D721Med (cell line): ENCODE measurements at places on chromosomes 13 and 19.

- DNase-seq = no peak
These were observed 1503.1 kb downstream of the PCDH9 start for GRCh38 chr13:65727070-65727469.

DNA sequence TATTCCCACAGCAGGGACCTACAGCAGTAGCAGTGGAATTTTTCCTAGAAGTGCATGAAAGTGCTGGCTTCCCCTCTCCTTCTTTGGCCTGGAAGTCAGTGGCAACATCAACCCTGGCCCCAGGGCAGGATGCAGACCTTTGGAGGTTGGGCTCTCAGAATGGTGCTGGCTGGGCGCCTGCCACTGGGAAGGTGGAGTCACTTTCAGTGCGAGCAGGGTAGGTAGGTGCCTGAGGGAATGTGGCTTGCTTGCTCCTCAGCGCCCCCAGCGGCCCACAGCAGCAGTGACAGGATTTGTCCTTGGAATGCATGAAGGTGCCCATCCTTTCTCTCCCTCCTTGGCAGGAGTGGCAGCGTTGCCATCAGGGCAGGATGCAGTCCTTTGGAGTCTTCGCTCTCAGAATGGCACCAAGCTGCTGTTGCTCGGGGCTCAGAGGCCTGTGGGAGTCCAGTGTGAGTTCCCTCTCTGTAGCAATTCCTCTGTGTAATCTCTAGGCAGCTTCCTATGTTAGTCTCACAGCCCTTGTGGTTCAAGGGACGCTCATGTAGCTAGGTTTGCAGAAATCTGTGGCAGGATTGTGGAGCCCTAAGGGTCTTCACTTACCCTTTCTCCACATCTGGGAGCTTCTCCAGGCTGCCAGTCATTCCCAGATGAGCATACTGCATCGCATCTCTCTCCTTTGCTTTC, 354.4 kb upstream of the DACH1 start:
- DNase-seq = no peak

GRCh38 chr19:49543032-49543431, 15.2 kb downstream of the RCN3 start:
- no peak for DNase-seq

GRCh38 chr19:27906081-27906480, 1306.9 kb downstream of the UQCRFS1 start:
- DNase-seq = no peak

DNA sequence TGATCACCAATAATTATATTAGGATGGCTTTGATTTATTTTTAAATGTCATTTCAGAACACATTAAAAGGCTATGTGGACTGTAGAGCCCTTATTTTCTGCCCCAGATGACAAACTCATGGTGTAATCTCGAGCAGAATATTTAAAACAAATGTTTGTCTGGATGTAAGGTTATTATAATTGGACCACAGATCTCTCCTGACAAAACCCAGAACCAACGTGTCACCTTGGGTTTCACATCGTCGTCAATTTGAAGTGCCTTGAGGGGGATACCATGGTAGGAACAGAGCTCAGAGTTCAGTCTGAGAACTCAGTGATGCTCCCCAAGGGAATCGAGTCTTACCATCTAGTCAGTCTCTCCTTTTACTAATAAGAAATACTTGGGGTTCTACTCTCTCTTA, 2.8 kb downstream of the SACS start:
- no peak for DNase-seq

DNA sequence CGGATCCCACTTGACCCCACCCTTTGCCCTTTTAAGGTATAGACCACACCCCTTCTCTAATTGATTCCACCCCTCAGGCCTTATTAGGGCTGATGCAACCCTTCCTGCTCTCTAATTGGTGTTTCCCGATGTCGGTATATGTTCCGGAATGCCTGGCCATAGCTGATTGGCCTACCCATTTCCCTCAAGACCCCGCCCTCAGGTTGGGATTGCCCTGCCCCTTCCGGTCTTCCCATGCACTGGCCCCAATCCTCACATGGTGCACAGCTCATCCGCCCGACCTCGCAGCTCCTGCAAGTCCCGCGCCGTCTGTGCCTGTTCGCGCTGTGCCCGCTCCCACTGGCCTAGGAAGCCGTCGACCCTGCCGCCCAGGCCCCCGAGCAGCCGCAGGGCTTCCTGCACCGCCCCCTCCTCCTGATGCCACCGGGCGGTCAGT, 18.1 kb downstream of the TSKS start:
- DNase-seq = no peak

DNA sequence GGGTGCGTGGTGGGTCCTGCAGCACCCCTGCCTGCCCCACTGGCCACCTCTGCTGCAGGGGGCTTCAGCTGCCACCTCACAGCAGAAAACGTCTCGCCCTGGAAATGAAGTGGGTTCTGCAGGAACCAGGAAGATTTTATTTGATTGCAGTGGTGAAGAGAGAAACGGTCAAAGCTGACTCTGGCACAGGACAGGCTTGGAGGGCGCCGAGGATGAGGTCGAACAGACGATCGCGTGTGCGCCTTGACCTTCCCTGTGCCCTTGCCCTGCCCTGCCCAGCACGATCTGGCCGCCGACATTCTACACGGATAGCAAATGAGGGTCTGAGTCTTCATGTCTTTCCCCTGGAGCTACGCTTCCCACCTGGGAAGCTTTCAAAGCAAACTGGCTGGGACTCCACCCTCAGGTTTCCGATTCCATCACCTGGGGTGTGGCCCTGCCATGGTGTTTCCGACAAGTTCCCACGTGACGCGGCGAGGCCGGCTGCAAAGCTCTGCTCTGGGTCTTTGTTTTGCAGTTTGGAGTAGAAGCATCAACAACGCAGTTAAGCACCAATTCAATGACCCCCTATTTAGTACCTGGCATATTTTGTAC, 50.3 kb upstream of the TUBGCP3 start:
- DNase-seq = no peak

- DNase-seq = no peak
These were observed 171.9 kb downstream of the KLF5 start for GRCh38 chr13:73230716-73231115.

DNA sequence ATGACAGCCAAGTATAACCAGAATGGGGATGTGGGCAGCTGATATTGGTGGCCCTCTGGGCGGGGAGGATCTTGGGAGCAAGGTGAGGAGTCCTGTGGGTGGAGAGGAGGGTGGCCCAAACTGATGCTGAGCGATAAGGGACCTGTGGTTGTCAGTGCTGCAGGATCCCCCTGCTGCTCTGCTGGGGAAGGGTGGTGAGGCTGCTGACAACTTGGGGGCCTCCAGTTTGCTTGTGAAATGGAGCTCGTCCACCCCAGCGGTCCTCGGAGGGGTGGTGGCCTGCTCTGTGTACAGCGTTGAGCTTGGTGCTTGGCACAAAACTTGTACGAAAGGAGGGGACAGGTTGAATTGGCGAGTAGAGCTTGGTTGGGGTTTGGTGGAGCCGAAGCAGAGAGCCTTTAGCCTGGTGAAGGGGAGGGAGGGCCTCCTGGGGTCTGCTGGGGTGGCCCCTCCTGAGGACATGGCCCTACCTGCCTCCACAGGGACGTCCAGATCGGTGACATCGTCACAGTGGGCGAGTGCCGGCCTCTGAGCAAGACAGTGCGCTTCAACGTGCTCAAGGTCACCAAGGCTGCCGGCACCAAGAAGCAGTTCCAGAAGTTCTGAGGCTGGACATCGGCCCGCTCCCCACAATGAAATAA, 2.9 kb downstream of the RPS11 start:
- DNase-seq = no peak

GRCh38 chr19:6038634-6039405, 60.9 kb upstream of the RANBP3 start:
- no peak for DNase-seq

- DNase-seq = no peak
These were observed 6.9 kb downstream of the PKN1 start for GRCh38 chr19:14440049-14440448.

DNA sequence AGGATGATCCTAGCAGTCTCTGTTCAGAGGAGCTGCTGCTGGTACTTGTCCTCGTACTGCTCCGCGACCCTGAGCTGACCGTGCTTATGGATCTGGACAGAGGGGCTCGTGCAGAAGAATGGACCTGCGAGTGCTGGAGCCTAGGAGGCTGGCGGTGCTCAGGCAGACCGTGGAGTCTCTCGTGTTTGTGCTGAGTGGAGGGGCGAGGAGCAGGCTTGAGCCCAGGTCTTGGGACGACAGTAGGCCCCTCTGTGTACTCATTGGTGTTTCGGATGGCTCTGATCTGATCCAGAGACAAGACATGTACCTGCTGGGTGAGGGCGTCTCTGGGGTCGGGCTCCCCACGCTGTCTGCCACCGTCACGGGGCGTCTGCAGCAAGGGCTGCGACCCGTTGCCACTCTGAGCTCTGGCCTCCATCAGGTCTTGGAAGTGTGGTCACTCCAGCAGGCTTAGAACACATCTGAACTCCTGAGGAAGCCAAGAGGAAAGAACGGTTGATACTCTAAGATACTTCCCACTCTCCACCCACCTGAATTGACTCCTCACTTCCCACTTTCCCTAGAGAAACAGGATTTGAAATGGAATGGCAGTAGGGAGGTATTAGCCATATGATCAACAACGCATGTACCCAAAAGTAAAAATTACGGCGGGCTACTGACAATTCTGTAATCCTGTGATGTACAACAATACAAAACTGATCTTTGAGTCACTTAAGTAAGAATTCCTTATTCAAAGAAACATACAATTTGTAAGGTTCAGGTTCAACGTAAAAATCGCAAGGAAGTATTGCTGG, 3.4 kb downstream of the SPRY2 start:
- DNase-seq = no peak

GRCh38 chr19:36605877-36606478, 865 bp downstream of the ZNF382 start:
- no peak for DNase-seq

GRCh38 chr19:49689133-49690078, at the start of gene ADM5:
ADM5 (plus strand) TSS chr19:49689594; CDS start chr19:49689838, 244 bp downstream.
- DNase-seq = peak; percentile 83

DNA sequence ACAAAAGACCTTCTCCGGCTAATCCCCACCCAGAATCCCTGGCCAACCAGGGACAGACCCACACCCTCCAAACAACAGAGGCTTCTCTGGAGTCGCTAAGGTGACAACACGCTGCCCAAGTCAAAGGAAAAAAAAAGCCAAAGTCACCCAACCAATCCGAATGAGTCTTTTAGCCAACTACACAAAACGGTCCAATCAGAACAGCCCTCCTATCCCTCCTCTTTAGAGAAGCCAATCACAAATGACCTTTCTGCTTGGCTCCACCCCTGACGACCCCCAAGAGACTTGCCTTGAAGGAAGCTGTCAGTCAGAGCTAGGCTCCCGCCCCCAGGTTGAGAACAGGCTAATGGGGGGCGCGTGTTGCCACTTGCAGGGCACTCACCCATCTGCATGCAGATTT, 6.6 kb upstream of the FBXW9 start:
- DNase-seq = peak; percentile 72

GRCh38 chr19:21765151-21765550, 2.2 kb downstream of the ZNF100 start:
- no peak for DNase-seq

GRCh38 chr19:12791345-12792050, at the start of gene JUNB:
JUNB (plus strand) TSS chr19:12791486; CDS start chr19:12791772, 286 bp downstream.
- DNase-seq = peak; percentile 76

DNA sequence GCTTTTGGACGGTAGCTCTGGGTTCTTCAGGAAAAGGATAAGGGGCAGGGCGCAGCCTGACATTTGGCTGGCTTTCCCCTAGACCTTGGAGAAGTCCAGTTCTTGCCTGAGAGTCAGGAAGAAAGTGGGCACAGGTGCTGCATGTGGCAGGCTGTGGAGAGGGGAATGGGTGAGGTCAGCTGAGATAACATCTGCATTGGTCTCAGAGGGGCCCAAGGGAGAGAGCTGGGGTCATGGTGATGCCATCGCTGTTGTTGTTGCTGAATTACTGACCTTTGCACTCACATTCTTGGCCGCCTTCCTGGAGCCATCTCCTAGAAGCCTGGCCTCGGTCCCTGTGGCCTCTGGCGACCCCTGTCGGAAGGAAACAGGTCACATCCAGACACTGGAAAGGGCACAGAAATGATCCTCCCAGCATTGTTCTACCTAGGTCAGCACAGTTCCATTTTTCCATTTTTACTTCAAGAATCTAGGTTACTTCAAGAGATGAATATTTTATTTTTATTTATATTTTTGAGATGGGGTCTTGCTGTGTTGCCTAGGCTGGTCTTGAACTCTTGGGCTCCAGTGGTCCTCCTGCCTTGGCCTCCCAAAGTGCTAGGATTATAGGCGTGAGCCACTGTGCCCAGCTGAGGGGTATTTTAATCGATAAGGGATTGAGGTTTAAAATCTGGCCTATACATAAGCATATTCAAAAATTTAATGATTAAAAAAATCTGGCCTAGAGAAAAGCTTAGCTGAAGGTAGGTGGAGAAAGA, 6.5 kb upstream of the LIPE start:
- DNase-seq = no peak

DNA sequence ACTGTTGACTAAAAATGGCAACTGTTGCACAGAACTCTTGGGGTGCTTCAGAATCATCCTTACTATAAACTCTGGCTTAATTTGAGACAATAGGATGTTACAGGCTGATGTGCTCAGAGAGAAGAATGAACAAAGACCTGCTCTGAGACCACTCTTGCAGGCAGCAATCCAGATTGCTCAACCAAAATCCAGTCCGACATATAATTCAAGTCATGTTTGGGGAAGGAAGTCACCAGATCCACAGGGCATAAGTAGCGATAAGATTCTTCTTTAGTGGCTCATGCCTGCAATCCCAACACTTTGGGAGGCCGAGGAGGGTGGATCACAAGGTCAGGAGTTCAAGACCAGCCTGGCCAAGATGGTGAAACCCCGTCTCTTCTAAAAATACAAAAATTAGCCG, 20.6 kb downstream of the MTMR6 start:
- DNase-seq = no peak
